WERI-Rb-1 (cell line): ENCODE measurements at places on chromosomes 6 and 20.

DNA sequence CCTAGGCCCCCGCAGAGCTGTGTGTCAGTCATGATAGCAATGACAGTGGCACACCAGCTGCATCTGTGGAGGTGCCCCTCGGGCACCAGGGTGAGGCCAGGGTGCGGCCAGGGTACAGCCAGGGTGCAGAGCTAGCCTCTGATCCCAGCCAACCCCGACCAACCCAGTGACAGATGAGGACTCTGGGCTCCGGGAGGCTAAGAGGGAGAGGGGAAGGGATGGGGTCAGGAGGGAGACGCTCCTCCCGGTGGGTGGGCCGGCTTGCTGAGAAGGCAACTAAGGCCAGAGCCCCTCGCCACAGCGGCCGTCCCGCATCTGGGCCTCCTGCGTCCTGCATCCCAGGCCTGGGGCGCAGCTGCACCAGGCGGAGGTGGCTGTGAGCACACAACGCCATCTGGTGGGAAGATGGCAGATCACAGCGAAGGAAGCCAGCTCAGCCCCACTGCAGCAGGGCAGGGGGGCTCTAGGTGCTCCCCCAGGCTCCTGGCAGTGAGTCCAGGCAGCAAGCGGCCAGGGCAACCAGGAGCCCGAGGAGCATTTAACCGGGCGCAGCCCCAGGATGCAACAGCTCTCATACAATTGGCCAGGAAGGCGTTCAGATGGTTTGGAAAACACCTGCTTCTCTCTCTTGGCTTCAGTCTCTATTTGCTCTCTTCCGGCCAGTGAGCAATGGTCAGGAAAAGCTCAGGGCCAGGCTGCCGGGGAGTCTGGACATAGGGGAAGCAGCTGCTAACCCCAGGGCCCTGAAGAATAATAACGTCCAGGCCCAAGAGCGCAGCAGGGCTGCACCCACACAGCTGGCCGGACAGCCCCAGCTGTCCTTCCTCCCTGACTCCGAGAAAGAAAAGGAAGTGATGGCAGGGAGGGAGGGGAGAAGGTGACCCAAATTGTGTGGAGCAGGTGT is 169.4 kb downstream of the TAF4 start:
- peak; percentile 31 for DNase-seq

GRCh38 chr6:118083711-118084110 is 176.6 kb downstream of the SLC35F1 start:
- DNase-seq, result no peak

- no peak for DNase-seq
Observed at GRCh38 chr20:58660855-58661597, 9.9 kb downstream of the STX16 start.

DNA sequence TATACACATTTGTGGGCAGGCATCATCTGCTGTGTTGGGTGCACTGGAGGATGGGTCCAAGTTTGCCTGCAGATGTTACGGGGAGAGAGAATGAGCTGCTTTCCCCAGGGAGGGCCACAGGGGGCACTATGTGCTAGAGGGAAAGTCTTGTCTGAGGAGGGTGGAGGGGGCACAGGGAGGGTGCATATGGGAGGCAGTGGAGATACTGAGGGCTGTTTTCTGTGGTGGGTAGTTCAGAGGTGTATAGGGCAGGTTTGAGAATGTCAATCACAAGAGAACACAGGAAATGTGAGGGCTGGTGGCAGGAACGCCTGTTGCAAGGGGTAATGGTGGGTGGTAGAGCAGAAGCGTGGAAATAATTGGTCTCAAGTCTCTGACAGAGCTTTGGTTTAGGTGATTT is 7.7 kb upstream of the PTPRA start:
- DNase-seq, result peak; percentile 46

GRCh38 chr6:4125933-4126864 is 9.2 kb downstream of the ECI2 start:
- no peak for DNase-seq

DNA sequence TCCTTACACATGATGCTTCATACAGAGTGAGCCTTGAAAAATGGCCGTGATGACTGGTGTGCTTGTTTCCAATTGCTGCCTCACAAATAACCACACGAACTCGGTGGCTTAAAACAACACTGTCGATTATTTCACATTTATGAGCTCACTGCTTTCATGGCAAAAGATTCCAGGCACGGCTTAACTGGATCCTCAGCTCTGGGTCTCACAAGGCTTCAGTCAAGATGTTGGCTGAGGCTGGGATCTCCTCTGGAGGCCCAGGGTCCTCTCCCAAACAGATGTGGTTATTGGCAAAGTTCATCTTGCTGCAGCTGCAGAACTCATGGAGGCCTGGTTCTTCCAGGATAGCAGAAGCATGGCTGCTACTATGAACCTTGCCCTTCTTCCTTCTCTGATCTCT is 144.6 kb downstream of the TFAP2C start:
- no peak for DNase-seq

DNA sequence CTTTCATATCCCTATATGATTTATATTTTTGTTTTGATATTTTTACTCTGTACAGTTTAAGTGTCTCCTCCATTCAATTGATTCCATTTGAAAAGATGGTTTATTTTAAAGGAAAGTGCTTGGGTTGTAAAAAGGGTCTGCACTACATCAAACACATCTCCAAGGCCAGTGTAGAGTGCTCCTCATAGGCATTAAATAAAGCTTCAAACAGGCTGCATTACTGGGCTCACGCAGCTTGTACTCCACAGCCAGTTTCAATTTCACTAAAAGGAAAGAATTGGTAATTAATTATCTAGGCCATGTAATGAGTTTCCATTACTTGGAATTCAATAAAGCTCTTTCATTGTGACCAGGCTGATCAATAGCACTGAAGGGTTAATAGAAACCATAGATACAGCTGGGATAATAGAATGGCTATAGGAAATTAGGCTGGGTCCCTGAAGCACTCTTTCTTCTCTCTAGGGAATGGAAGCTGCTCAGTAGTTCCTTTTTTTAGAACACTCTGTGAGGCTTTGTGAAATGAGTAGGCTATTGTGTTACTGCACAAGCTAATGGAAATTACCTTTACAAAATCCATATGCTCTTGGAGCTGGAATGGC is 442.2 kb downstream of the RNF144B start:
- no peak for DNase-seq

- DNase-seq, result no peak
Observed at GRCh38 chr6:132866762-132867449, 52.5 kb downstream of the RPS12 start.

DNA sequence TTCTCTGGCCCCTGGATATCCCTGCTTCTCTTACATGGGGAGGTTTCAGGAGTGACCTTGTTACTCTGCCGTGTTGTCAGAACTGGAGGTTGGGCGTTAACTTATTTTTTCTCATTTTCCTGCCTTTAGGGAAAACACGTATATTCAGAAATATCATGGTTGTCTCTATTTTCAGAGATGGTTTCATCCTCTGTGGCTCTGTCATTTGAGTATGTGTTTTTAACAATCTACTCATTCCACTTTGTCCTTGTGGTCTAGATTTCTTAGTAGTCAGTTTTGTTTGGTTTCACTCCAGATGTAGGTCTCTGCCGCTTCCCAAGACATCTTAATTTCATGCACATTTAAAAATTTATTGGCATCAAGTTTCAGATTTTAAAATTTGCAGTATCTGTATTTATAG is 45.9 kb downstream of the KCNS1 start:
- DNase-seq, result no peak

DNA sequence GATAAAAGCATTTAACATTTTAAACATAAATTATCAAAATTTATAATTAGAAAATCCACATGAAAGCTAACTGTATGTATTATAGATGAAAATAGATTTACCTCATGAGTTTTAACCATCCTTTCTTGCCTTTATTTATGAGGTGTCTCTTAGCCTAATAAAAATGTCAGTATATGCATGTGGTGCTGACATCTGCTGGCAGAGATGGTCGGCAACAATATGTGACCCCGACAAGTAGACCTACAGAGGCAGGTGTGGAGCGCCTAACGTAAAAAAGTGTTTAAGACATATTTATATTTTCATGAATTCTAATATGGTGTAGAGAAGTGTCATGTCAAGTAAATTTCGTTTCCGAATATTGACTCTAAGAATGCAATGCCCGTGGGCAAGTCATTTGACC is 149.0 kb upstream of the FUT9 start:
- DNase-seq, result peak; percentile 30

DNA sequence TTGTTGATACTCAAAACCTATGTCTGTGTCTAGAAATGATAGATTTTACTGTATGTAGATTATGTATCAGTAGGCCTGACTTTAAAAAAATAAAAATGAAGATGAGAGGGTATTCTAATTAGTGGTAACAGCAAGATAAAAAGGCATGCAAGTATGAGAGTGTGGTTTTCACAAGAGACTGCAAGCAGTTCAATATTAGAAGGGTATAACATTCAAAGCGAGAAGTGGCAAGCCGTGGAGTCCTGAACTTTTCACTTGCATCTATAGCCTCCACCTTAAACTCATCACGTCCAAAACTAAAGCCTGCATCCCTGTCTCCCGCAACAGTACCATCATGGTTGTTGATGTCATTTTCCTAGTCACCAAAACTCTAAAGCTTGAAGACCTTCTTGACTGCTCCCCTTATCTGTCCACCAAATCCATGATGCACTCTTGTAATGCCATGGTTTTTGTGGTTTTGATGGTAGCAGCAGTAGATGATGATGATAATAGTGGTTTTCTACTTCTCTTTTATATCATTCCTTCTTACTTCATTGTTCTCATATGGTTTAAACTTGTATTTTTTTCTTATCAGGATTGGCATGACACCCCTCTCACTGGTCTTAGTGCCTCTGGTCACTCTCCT is 9.2 kb upstream of the CGA start:
- no peak for DNase-seq

GRCh38 chr6:168166627-168167026 is 87.6 kb upstream of the FRMD1 start:
- DNase-seq, result no peak

GRCh38 chr20:51363378-51363777 is 179.1 kb downstream of the NFATC2 start:
- no peak for DNase-seq

DNA sequence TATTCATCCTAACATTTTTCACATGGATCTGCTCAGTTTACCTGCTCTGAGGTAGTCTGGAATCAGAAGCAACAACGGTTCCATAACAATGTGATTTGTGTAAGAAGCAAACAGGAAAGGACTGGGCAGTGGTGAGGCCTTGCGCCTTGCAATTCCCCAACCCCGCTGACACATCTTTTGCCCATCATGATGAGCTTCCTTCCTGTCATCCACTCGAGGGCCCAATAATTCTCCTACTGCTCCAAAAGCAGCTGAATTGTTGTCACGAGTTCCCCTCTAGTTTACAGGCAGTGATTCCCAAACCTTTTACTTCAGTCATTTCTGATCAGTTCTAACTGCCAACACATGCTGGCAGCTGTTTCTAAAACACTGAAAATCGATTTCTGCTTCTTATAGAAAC is 22.9 kb downstream of the STX7 start:
- no peak for DNase-seq

- no peak for DNase-seq
Observed at GRCh38 chr20:24528583-24529368, 59.3 kb downstream of the SYNDIG1 start.

- DNase-seq, result no peak
Observed at GRCh38 chr6:144284478-144284782, 705 bp upstream of the UTRN start.

DNA sequence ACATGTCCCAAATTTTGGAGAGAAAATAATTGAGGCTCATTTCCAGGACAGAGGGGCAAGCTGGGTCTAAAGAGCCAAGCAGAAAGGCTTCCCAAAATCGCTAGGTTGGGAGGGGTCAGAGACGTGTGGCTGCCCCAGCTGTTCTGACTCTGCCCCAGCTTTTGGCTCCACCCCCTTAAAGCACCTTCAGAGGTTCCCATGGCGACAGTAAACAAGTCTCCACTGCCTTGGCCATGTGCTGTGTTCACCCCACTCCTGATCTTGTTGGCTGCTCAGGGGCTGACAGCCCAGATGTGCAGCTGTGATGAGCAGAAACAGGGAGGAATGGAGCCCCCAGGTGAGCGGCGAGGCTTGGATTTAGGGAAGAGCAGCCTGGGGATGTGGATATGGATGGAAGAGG is 72.8 kb upstream of the SPTLC3 start:
- no peak for DNase-seq

- no peak for DNase-seq
Observed at GRCh38 chr6:65745614-65746013, 38.6 kb upstream of the EYS start.

- peak; percentile 55 for DNase-seq
Observed at GRCh38 chr6:106046116-106046853, 39.9 kb upstream of the PRDM1 start.

DNA sequence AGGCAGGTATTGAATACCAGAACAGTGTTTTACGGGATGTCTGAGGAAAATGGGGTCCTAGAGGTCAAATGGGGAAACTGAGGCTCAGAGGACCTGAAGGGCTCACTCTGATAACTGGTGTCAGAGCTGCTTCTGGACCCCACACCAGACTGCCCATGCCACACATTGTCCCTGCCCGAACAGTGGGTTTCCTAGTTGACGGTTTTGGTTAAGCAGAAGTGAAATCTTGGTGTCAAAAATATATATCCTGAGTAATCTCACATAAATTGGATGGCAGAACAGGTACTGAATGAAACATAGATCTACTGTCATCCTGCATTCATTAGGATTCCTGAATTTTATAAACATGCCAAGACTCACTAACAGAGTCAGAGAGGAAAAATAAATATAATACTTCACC is 16.3 kb downstream of the NOX3 start:
- DNase-seq, result no peak

DNA sequence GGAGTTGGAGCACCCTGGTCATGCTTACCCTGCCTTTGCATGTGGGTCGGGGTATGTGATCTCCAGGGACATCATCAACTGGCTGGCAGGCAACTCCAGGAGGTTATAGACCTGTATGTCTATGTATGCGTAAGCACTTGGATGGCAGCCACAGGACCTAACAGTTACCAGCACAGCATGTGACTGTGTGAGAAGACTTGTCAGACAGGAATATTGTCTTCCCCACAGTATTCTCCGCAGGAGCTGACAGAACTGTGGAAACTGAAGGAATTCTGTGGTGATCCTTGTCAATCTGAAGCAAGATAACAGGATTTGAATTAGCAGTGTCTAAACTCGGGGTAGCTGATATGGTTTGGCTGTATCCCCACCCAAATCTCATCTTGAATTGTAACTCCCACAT is 59.2 kb downstream of the TMEM244 start:
- DNase-seq, result no peak

DNA sequence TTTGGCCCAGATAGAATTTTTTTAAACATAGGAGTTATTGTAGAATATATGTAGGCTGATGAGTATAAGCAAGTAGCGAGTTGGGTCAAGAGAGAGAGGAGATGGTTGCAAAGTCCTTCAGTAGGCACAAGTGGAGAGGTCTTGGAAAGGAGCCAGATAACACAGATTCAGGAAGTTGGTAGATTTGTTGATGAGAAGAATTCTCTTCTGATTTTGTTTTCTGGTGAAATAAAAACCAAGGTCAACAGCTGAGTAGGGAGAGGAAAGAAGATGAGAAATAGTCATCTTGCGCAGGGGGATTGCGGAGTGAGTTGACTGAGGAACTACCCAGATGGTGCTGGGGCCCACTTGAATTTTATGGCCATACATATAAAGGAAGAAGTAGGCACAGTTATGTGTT is 17.4 kb upstream of the CD83 start:
- DNase-seq, result no peak

- no peak for DNase-seq
Observed at GRCh38 chr6:139841794-139842215, 467.4 kb upstream of the CITED2 start.
